Stimulated activated CD4-positive, alpha-beta T cell treated with anti-CD3 and anti-CD28 coated beads, Interleukin-15, amount 100 ng/mL, for 1 hour (primary cell): ENCODE measurements at places on chromosomes 7 and 10.

DNA sequence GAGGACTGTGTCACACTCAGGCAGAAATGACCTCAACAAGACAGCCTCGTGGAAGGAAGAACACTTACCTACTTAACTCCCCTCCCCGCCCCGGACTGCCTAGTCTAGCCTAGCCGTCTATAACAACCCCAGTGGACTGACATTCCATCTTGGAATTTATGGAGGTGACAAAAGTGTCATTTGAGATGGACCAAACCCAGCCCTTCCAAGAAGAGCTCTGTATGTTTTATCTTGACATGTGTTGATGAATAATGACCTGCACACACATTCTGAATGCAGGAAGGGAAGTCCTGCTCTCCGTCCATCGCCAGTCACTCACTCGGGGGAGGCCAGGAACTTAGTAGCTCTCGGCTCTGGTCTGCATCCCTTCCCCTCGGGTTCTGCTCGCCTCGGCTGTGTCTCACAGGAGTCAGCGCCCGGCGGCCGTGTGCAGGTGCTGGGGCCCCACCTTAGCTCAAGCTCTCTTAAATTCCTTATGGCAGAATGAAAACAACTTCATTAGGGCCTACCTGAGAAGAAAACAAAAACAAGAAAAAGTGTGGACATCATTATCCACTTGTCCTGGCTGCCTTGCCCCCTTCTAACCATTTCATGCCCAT lies 140.9 kb upstream of the NPS start:
- no peak for DNase-seq

DNA sequence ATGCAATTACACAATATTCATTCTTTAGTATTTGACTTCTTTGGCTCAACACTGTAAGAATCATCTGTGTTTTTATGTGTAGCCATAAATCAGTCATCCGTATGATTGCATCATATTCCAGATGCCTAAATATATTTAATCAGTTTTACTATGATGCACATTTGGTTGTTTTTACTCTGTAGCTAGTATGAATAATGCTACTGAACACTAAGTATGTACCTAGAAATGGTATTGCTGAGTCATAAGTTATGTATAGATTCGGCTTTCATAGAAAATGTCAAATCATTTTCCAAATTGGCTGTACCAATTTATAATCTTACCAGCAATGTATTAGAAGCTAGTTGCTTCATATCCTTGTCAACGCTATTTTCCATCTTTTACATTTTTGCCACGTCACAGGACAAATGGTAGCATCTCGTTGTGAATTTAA lies 197.3 kb upstream of the PLXNA4 start:
- no peak for DNase-seq

GRCh38 chr7:143085109-143085508 lies 33.0 kb downstream of the OR6V1 start:
- no peak for DNase-seq

DNA sequence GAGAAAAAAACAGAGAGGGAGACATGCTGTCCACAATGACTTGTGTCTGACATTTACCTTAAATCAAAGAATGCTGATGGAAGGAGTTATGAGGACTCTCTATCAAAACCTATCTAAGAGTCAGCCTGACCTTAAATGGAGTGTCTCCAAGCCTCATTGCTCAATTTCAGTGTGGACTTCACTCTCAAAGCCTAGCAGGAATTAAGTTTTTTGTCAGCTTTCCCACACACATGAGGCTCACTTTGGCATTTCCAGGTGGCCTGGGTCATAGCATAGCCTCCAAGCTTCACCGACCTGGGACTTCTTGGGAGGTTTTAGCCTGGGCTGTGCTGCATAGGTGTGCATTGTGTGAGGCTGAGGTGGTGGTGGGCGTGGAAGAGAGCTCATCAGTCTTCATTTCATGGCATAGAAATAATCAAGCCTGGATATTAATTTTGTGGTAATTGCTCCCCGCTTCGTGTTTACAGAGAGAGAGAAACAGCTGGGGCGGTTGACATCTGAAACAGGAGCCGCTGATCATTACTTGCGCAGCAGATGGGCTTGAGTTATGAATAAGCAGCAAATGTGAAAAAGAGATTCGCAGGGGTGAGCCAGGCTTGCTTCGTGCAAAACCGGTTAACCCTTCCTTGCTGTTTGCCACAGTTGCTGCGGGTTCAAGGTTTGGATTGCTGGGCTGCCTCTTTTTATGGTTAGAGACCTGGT lies 647.8 kb downstream of the INHBA start:
- DNase-seq: no peak

GRCh38 chr10:118042336-118042735 lies 4.4 kb downstream of the RAB11FIP2 start:
- DNase-seq: no peak

- no peak for DNase-seq
Observed at GRCh38 chr7:55066524-55066923, 47.7 kb downstream of the EGFR start.

GRCh38 chr10:7917736-7918135 lies 99.4 kb downstream of the TAF3 start:
- no peak for DNase-seq

- DNase-seq: no peak
Observed at GRCh38 chr10:129971381-129972144, 7.5 kb upstream of the EBF3 start.

GRCh38 chr7:104272767-104273384 lies 55.5 kb upstream of the LHFPL3 start:
- no peak for DNase-seq

DNA sequence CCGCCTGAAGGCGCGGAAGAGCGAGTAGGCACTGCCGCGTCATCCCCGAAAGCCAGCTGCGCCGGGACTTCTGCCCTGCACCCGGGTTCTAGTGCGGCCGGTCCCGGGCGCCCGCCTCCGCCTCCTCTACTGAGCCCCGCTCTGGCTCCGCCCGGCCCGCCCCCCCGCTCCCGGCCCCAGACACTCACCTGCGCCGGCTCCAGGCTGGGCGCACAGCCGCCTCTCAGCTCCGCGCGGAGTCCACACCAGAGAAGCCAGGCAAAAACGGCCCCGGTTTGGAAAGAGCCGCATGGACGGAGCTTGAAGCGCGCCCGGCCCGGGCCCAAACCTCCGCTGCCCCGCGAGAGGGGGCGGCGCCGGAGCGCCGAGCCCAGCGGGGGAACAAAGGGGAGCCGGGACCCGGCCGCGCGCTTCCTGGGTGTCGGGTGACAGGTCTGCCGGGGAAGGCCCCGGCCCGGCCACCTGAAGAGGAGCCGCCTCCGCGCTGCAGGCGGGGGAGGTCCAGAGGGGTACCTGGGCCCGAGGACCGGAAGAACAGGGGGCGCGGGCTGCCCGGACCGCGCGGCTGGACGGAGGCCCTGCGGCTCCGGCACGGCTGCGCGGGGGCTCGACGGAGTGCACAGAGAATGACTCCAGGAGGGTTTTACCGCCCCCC lies 168.2 kb downstream of the NRF1 start:
- DNase-seq: peak; percentile 18
